ENCODE measurements at places on chromosomes 7 and 10.

- DNase-seq: no peak
Observed at GRCh38 chr10:70549351-70549961, 53.1 kb downstream of the PRF1 start.

- no peak for DNase-seq
Observed at GRCh38 chr10:16292366-16292765, 144.4 kb upstream of the PTER start.

DNA sequence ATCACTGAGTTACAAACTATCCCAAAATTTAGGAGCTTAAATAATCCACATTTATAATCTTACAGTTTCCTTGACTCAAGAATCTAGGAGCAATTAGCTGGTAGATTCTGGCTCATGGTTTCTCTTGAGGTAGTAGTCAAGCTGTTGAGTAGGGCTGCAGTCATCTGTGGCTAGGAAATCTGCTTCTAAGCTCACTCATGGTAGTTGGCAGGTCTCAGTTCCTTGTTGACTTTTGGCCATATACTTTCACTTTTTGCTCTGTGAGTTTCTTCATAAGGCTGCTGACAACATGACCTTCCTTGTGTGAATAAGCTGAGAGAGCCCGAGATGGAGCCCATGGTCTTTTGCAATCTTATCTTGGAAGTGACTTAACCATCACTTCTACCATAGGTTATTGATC is 10.8 kb upstream of the ETV1 start:
- DNase-seq: no peak

GRCh38 chr10:71285986-71286385 is 33.1 kb upstream of the SLC29A3 start:
- no peak for DNase-seq

DNA sequence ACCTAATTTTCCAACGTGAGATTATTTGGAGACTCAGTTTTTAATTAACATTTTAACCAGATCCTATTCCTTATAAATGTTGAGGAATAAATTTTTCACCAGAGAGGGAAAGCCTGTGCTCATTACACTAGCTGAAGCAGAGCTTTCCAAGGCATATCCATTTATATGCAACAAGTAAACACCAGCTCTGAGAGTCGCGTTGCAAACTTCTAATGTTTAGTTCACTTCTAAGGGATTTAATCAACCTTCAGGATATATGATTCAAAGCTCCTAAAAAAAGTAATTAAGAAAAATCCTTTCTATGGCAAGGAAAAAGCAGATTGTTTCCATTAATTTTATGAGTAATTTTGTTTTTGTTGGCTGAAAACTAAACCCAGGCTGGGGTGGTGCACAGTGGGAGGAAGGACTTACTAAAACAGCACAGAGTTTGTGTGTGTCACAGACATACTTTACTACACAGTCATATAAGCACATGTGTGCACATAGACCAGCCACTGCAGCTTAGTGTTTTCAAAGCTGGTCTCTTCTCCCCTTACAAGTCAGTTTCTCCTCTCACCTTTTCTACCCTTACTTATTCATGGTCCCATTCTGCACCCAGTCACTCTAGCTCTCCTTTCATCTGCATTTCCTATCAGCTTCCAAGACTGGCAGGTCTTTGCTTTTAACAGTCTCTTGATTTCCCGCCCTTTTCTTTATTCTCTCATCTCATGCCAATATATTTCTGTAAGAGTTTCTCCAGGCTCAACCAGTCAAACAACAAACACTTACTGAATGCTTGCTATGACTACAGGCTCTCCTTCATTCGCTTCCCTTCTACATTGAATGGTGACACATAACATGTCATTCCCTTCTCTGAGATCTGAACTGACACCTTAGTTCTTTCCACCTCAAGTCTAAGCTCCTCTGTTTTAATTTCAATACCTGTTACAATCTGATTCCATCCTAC is 81.1 kb upstream of the FZD1 start:
- DNase-seq: no peak
